ENCODE measurements at places on chromosomes 2 and 18. TPM values are rescaled to one million over a fixed set of nuclear protein-coding genes. Genes with fewer than 3 reads are reported as not detected.

ERICH2 gene
- polyA plus RNA-seq: 1.2 TPM

LRP1B gene
- 0.07 TPM for polyA plus RNA-seq

DNA sequence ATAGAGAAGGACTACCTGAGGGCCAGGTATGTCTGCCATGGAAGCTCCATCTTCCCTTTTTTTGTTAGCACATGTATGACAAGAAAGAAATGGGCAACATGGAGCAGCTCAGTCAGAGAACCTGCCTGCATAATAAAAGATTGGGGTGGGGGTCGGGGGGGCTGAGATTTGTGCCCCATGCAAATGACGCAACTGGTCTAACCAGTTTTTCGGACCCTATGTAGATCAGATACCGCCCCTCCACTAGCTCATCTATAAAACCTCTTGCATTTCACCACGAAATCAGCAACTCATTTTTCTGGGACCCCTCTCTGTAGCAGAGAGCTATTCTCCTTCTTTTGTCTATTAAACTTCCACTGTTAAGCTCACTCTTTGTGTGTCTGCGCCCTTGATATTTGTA is 657.2 kb downstream of the ERBB4 start:
- DNase-seq: no peak
- H3K4me1 ChIP-seq: no peaks in the 10 kb centered on the region
- no peak overlapping the region for H3K27ac ChIP-seq

UGT1A10 gene
- polyA plus RNA-seq: 18.1 TPM

- H3K27ac ChIP-seq: no peak overlapping the region
- no peak for DNase-seq
- no peaks in the 10 kb centered on the region for H3K4me1 ChIP-seq
- H3K27me3 ChIP-seq: no peaks in the 10 kb centered on the region
- H3K36me3 ChIP-seq: no peaks in the 10 kb centered on the region
- no peak overlapping the region for H3K4me3 ChIP-seq
Measured at GRCh38 chr2:127045792-127046501, 61.0 kb downstream of the BIN1 start.

TMEM185B gene
- polyA plus RNA-seq: 10.5 TPM

GRCh38 chr18:50679056-50679455 is 119.2 kb downstream of the MAPK4 start:
- no peaks in the 10 kb centered on the region for H3K36me3 ChIP-seq
- DNase-seq: no peak
- no peak overlapping the region for H3K4me3 ChIP-seq
- H3K27me3 ChIP-seq: peaks cover 2% of the 10 kb centered on the region

DNA sequence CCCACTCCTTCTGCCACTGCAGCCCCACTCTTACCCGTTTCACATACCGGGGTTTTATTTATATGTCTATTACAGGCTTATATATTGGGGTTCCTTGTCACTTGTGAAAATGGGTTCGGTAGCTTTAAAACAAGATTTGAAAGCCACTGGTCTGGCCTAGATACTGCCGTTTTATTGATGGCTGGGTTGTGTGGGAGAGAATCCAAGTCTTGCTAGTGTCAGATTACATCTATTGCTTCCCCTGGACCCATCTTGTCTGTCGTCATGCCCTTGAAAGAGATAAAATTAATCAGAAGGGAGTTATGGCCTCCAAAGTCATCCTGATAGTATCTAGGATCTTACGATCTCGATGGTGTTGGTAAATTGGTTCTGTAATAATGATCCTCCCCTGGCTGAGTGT is 79.4 kb downstream of the EIPR1 start:
- no peak overlapping the region for H3K27ac ChIP-seq
- no peaks in the 10 kb centered on the region for H3K4me1 ChIP-seq

- H3K27me3 ChIP-seq: no peaks in the 10 kb centered on the region
- H3K4me1 ChIP-seq: no peaks in the 10 kb centered on the region
- H3K27ac ChIP-seq: no peak overlapping the region
Measured at GRCh38 chr18:5839102-5839501, 56.2 kb downstream of the TMEM200C start.

DNA sequence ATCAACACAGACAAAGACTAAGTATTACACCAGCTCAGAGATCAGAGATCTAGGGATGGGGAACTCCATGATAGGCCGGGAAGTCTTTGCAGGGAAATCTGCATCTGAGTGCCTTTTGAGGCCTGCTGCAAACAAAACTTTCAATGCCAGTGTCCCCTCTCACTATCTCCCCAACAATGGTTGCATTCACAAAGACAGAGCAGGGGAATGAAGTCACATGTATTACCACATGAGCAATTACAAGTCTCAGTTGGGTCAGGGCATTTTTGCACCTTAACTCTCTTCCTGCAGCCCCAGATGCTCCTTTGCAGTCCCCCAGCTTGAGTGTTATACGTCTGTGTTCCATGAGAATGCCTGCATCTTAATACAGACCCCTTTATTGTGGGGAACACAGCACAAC is 1.8 kb upstream of the RNF144A start:
- no peaks in the 10 kb centered on the region for H3K4me1 ChIP-seq
- no peaks in the 10 kb centered on the region for H3K27me3 ChIP-seq
- no peak for DNase-seq
- no peaks in the 10 kb centered on the region for H3K36me3 ChIP-seq
- H3K4me3 ChIP-seq: no peak overlapping the region

TPGS2 gene
- polyA plus RNA-seq: 40.0 TPM

HOXD8 gene
- 0.89 TPM for polyA plus RNA-seq

GRCh38 chr2:152348388-152348787 is 13.4 kb downstream of the FMNL2 start:
- no peak for DNase-seq
- no peak overlapping the region for H3K4me3 ChIP-seq
- H3K27me3 ChIP-seq: no peaks in the 10 kb centered on the region

GRCh38 chr2:51344886-51345285 is 313.0 kb upstream of the NRXN1 start:
- H3K27me3 ChIP-seq: no peaks in the 10 kb centered on the region
- no peak overlapping the region for H3K4me3 ChIP-seq
- H3K27ac ChIP-seq: no peak overlapping the region

GRCh38 chr2:11154923-11155380 is 315 bp upstream of the SLC66A3 start:
- DNase-seq: peak; percentile 94
- no peak overlapping the region for H3K4me3 ChIP-seq
- peaks cover 11% of the 10 kb centered on the region for H3K27me3 ChIP-seq
- H3K36me3 ChIP-seq: no peaks in the 10 kb centered on the region
- peak overlapping the region; percentile 98 for H3K27ac ChIP-seq

COL4A4 gene
- not detected for polyA plus RNA-seq

GRCh38 chr18:28151434-28151833 is 25.5 kb downstream of the CDH2 start:
- no peaks in the 10 kb centered on the region for H3K4me1 ChIP-seq
- no peak for DNase-seq
- H3K27me3 ChIP-seq: no peaks in the 10 kb centered on the region
- no peak overlapping the region for H3K27ac ChIP-seq
- no peaks in the 10 kb centered on the region for H3K36me3 ChIP-seq

NRP2 gene
- polyA plus RNA-seq: 0.89 TPM

NTSR2 gene
- 0.06 TPM for polyA plus RNA-seq

SERPINB13 gene
- polyA plus RNA-seq: not detected

DNA sequence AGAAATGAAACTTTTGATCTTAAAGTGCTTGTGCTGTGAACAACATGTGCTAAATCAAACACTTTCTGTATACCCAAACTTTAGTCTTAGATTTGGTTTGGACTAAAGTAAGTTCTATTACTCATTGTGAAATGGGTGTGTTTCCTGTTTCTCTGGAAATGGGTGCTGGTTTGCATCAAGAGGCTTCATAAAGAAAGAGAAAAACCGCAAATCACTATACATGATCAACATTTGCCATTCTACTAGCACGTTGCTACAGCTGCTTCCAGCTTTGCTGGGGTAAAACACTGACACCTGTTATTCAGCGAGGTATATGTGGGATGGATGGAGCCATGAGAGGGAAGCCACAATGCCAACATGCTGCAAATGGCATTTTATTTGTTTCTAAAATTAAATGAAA is 547.0 kb upstream of the ACVR2A start:
- no peak overlapping the region for H3K27ac ChIP-seq
- no peak overlapping the region for H3K4me3 ChIP-seq
- H3K36me3 ChIP-seq: no peaks in the 10 kb centered on the region
- H3K27me3 ChIP-seq: no peaks in the 10 kb centered on the region

GRCh38 chr2:31475692-31476091 is 61.1 kb upstream of the XDH start:
- H3K27ac ChIP-seq: no peak overlapping the region
- no peaks in the 10 kb centered on the region for H3K27me3 ChIP-seq
- DNase-seq: peak; percentile 53
- peaks cover 41% of the 10 kb centered on the region for H3K4me1 ChIP-seq
- no peaks in the 10 kb centered on the region for H3K36me3 ChIP-seq

RAB17 gene
- 52.8 TPM for polyA plus RNA-seq

GRCh38 chr2:25306777-25307368 is 34.9 kb downstream of the DNMT3A start:
- no peak overlapping the region for H3K27ac ChIP-seq
- H3K4me3 ChIP-seq: no peak overlapping the region
- no peaks in the 10 kb centered on the region for H3K27me3 ChIP-seq
- no peak for DNase-seq

FIGLA gene
- polyA plus RNA-seq: not detected

TLX2 gene
- 1.5 TPM for polyA plus RNA-seq
